ENCODE measurements at places on chromosomes 4 and X.

GRCh38 chrX:39981946-39982345 lies 115.8 kb downstream of the BCOR start:
- no peak for DNase-seq

DNA sequence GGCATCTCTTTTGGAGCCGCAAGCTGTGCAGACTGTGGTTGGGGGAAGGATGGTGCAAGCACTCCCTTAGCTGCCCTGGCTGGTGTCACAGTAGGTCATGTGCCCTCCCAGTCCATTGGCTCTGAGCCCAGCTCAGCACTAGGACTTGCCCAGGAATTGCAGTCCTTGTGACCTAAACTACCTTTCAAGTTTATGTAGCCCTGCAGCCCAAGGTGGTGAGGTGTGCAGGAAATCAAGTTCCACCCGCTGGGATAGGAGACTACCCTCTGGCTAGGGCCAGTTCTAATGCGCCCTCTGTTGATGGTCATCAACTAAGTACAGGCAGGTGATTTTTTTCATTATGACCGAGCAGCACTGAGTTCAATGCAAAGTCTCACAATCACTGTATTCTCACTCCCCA lies 335.2 kb downstream of the UBE2NL start:
- peak; percentile 14 for DNase-seq

DNA sequence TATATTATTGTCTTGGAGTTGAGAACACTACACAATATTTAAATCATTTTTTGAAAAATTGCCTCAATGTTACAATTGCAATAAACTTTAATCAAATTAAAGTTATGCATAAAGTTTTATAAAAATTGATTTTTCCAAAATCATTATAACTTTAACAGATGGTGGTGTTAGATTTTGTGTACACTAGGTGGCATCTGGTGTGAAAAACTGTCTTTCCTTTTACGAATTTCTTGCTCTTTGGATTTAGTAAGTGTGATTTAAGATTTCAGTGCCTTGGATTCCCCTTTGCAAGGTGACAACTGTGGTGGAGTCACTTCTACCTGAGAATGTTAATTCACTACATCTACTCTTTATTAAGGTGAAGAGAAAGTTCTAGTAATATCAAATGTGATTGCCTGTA lies 91.6 kb downstream of the AREG start:
- no peak for DNase-seq

- DNase-seq = peak; percentile 72
Observed at GRCh38 chr4:6278801-6279197, 9.1 kb downstream of the WFS1 start.

- DNase-seq = peak; percentile 5
Observed at GRCh38 chrX:26411045-26411444, 195.1 kb downstream of the MAGEB5 start.

- peak; percentile 68 for DNase-seq
Observed at GRCh38 chrX:153953342-153953830, 8.9 kb upstream of the RENBP start.

DNA sequence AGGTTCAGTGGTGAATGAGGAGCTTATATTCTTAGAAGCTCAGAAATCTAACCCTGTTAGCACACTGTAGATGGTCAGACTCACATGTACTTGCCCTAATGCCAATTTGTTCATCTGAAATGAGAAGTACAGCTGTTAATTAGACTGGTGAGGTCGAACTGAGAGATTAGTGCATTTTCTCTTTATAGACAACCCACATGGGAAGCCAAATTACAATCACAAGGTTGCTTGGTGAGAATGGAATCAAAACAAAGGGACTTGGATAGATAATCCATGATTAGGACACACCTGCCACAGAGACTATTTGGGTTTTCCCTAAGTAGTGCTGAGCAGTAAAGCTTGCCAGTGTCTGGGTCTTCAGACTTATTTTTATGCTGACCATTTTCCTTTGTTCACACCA lies 88.3 kb downstream of the POLA1 start:
- DNase-seq = no peak

- DNase-seq = peak; percentile 33
Observed at GRCh38 chrX:50198348-50198747, 2.5 kb downstream of the AKAP4 start.

DNA sequence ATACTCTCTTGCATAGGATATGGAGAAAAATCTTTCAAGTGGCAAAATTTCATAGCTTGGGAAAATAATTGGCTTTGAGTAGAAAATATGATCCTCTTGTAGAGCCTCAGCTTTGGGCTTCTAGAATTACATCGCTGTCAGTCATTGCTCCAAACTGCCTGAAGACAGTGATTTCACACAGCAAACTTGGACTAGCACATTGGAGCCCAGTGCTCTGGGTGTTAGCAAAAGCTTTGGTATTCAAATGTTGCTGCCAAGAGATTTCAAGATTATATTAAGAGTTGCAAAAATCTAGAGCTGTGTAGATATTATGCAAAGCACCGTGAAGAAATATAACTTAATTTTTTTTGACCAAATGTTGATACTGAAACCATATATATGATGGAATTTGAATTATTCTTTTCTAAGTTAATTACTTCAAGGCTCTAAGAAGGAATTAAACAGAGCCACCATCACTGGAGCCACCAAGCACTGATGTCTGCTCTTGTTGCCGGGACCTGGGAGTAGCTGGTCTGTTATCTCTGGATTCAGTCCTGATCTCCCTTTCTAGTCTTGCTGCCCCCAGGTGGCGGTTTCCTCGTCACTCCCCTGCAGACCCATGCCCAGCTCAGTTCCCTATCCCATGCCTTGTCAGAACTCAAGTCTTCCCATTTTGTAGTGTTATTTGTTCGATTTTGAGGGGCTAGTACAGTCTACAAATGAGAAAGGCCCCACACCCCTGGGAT lies 260.7 kb upstream of the SFRP2 start:
- DNase-seq = peak; percentile 11

GRCh38 chr4:140359562-140360427 lies 13.7 kb upstream of the SCOC start:
- peak; percentile 88 for DNase-seq

DNA sequence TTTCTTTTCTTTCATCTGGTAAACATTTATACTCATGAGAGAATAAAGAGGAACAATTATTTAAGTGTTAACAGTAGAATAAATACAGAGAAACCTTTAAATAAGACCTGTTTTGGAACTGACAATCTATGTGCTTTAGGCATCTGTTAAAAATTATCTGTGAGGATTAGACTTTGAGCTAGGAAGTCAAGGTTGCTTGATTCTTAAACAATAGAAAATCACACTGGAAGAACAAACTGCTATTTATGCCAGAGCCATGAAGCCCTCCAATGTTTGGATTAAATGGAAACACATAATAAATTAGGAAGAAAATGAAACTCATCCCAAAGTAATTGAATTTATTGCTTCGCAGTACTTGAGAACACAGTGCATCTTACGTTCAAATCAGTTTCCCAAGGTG lies 207.2 kb upstream of the NPY2R start:
- DNase-seq = no peak

GRCh38 chrX:34873500-34874225 lies 68.9 kb upstream of the FAM47B start:
- DNase-seq = no peak

Measured in hepatocyte (in vitro differentiated cells).